ENCODE measurements at places on chromosomes 1 and 21.

GRCh38 chr21:41256771-41257702, 59.6 kb upstream of the FAM3B start:
- DNase-seq = no peak

GRCh38 chr21:35520856-35521255, 471.8 kb upstream of the RUNX1 start:
- no peak for DNase-seq

DNA sequence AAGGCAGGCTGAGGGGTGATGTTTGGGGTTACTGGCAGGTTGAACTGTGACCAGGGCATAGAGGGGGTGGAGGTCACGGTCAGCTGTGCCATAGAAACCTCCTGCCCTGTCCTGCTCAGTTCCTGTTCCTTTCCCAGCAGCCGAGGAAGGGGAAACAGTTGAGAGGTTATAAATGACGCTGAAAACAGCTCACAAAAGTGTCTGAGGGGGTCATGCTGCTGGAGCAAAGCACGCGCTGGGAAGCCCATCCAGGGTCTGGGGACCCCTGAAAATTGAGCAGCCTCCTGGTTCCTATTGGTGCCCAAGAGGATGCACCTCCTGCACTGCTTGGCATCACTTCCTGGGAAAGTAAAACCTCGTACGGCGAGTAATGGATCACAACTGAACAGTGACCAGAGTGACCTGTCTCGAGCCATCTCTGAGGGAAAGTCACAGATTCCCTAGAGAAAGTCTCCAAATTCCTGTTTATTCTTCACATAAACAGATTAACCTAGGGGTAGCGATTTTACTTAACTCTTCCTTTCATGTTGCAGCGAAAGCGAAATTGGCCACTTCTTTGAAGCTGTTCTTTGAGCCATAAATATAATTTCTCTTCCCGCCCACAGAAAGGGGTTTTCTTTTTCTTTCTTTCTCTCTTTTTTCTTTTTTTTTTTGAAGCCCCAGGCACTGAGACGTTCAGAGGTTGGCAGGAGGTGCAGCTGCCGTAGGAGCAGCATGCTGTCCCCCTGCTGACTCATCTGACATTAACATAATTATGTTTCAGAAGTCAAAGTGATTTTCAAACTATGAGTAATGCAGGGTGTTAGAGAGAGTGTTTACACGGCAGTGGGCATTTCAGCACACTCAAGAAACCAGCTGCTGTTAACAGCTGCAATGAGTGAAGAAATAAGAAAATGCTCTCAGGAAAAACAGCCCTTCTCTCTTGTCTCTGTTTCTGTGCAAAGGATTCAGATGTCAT, 41.8 kb upstream of the ATF3 start:
- no peak for DNase-seq

DNA sequence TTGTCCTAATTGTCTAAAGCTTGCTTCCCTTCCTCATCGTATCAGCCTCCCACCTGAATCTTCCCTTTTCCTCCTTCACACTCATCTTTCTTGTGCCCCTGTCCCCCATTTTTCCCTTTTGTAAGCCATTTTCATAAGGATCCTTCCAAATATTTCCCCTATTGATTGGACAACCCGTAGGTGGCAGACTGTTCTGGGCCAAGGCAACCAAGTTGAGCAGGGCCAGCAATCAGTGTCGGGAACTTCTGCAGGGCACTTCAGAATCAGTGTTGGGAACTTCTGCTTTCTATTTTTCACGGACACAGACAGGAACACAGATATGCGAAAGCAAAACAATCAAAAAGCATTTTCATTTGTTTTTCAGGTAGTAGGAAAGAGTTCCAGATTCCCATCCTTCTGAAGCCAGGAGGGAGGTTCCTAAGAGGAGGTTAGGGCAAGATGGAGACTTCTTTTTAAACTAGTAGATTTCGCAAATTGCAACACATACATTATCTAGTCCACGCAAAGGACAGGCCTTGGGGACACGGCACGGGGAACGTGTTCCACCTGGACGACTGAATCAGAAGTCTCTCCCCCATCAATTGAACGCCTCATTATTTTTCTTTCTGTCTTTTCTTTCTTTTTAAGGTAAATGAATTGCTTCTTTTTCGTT, 691 bp upstream of the MPZL1 start:
- no peak for DNase-seq

- DNase-seq = peak; percentile 85
Observed at GRCh38 chr1:43348809-43349593, 9.8 kb upstream of the CDC20 start.

DNA sequence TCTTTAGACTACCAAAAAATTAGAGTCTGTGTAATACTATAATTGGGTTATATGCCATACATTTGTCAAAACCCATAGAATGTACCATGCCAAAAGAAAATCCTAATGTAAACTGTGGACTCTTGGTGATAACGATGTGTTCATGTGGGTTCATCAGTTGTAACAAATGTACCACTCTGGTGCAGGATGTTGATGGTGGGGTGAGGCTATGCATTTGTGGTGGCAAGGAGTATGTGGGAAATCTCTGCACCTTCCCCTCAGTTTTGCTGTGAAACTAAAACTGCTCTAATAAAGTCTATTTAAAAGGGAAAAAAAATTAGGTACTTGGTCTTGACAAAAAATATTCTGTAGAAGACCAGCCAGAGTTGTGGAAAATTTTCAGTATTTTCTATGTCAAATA, 43.4 kb downstream of the INKA2 start:
- DNase-seq = no peak

GRCh38 chr1:212225416-212225815, 59.8 kb upstream of the PPP2R5A start:
- DNase-seq = no peak

DNA sequence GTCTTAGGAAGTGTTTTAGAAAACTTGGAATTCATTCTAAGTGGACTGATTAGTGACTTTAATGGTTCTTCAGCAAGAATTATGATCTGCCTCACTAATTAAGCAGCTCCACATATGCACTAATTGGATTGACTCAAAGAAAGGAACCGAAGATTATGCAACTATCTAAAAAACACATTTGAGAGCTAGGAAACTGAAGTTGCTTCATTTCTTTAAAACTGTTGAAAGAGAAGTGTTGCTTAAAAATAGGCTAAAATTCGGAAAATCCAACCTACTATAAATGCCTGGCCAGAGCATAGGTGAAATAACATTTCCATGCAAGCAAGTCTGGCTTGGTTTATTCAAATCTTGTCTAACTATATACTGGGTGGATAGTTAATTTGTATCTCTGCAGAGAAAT, 502.9 kb upstream of the ZRANB2 start:
- no peak for DNase-seq

DNA sequence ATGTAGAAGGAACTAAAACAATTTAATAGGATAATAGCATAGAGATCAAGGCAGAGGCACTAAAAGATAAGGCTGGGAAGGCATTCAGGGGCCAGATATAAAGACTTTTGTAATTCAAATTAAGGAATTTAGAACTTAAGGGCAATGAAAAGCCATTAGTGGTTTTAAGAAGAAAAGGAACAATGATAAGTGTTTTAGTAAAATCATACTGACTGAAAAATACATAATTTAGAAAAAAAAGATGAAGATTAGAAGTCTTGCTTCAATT, 14.1 kb upstream of the RGS2 start:
- no peak for DNase-seq

DNA sequence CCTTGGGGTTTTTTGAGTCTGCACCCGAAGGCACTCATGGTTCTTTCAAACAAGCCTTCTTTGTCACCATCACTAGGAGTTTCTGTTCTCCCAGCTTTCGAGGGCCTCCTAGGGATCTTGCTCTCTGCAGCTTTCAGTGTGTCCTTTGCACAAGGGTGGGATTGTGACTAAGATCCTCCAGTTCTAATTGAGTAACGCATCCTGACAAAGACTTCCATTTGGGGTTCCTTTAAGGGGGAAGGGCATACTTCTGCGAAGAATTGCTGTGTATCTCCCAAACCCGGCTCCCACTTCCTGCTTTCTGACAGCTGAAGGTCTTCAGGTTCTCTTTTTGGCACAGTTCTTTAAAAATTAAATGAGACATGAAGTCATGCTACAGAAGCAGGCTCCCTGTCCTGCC, 139.4 kb downstream of the EDEM3 start:
- no peak for DNase-seq

DNA sequence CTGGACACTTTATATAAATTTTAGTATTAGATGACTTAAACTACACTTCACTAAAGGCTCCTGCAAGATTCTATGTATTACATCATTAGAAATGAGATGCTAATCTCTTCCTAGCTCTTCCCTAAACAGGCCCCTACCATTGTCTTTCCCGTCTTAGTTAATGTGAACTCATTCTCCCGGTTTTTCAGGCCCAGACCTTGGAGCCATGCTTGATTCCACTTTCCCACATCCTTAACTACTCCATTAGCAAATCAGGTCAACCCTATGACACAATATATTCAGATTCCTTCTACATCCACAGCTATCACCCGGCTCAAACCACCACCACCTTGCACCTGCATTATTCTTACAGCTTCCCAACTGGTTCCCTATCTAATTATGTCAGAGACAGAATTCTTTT, 73.3 kb downstream of the NVL start:
- DNase-seq = no peak
